WTC11 (cell line): ENCODE measurements at places on chromosomes 11 and 22. TPM values are rescaled to one million over a fixed set of nuclear protein-coding genes. Genes with fewer than 3 reads are reported as not detected.
A peak's percentile ranks its signal among the peaks of the same experiment; 100 is the strongest.

DNA sequence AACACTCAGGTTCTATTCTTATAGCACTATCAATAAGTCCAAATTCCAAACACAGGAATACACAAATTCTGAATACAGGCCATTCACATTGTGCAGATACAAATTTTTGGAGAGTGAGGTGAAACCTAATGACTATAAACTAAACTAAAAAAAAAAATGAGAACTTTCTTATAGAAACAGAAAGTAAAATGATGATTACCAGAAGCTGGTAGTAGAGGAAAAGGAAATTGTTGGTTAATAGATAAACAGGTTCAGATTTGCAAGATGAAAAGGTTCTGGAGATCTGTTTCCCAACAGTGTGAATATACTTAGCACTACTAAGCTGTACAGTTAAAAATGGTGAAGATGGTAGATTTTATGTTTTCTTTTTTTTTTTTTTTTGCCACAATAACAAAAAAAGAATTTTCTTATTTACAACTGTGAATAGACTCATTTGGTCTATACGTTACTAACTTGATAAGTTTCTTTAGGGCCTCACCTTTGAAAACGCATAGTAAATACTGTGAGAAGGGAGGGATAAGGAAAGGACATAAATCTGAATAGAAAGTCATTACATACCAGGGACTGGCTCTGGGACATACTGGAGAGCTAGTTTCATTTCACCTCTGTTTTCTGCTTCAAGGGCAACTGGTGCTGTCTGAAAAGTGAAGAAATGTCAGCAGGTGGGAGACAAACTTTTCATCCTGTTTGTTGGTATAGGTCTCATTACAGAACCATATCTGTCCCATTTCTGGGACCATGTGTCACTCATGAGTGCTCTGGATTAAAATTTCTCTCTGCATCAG, 14.2 kb upstream of the CCDC89 start:
- no peaks in the 10 kb centered on the region for H3K27me3 ChIP-seq
- H3K4me1 ChIP-seq, result peaks cover 13% of the 10 kb centered on the region
- H3K4me3 ChIP-seq, result no peak overlapping the region
- H3K27ac ChIP-seq, result no peak overlapping the region

Gene WT1
- 0.09 to 0.16 TPM in 2 of 3 replicates, not detected in the other for total RNA-seq

DNA sequence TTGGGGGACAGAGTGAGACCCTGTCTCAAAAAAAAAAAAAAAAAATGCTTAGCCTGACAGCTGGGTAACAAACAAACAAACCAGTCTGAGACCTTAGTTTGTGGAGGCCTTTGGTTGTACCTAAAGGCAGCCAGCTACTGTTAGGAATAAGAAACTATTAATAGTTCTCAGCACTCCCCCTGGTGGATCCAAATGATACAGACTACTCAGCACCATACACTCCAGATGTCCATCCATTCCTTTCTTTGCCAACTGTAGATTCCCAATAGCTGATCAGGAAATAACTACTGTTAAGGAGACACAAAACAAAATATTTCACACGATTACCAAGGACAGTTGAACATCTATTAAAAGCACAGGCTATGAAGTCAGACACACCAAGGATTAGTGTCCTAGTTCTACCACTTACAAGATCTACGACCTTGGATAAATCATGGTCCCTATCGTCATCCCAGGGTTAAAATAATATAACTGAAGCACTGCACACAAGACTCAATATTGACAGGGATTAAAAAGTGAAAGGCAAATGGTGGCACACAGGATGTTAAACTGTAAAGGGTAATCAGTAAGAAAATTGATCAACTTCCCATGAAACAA, 17.2 kb downstream of the CLDN25 start:
- H3K4me3 ChIP-seq, result no peak overlapping the region
- no peak for DNase-seq
- no peaks in the 10 kb centered on the region for H3K4me1 ChIP-seq
- H3K27me3 ChIP-seq, result no peaks in the 10 kb centered on the region

GRCh38 chr11:131481971-131482370, 111.6 kb downstream of the NTM start:
- no peaks in the 10 kb centered on the region for H3K36me3 ChIP-seq
- H3K27me3 ChIP-seq, result peaks cover 6% of the 10 kb centered on the region
- H3K4me3 ChIP-seq, result no peak overlapping the region
- peaks cover 14% of the 10 kb centered on the region for H3K4me1 ChIP-seq

Gene NXF1
- total RNA-seq, result 43.2 to 44.7 TPM (median 44.3 TPM) in 3 replicates

Gene C11orf86
- total RNA-seq, result 0.44 to 0.87 TPM (median 0.68 TPM) in 3 replicates

GRCh38 chr11:116853461-116854073, 16.1 kb upstream of the APOA1 start:
- no peak overlapping the region for H3K4me3 ChIP-seq
- no peaks in the 10 kb centered on the region; the same call in 1 of the 2 replicates for H3K27me3 ChIP-seq
- no peaks in the 10 kb centered on the region for H3K4me1 ChIP-seq
- no peak overlapping the region for H3K27ac ChIP-seq
- H3K36me3 ChIP-seq, result peaks cover 21% of the 10 kb centered on the region

GRCh38 chr11:58028687-58029411, 1.9 kb upstream of the OR6Q1 start:
- H3K4me3 ChIP-seq, result no peak overlapping the region
- peaks cover 3% of the 10 kb centered on the region; the same call in 1 of the 2 replicates for H3K27me3 ChIP-seq
- H3K27ac ChIP-seq, result no peak overlapping the region
- H3K36me3 ChIP-seq, result no peaks in the 10 kb centered on the region
- no peak for DNase-seq

DNA sequence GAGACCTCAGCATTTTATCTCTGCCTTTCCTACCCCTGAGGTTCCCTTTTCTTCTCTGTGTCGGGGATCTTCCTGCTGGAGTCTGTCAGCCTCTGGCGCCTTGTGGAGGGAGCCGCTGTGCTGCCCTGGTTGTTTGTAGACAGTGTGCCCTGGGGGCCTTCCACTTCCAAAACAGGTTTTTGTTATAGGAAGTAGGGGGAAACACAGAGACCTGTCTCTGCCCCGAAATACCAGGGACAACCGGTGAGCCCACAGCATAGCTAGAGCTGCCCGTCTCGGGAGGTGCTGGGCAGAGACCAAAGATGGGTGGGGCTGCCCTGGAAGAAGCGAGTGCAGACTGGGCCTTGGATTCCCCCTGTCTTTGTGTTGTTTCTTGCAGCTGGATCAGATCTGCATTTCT, 8.0 kb downstream of the NCAPH2 start:
- no peak overlapping the region for H3K27ac ChIP-seq
- no peaks in the 10 kb centered on the region for H3K4me1 ChIP-seq
- no peaks in the 10 kb centered on the region for H3K27me3 ChIP-seq
- H3K36me3 ChIP-seq, result peaks cover 15% of the 10 kb centered on the region

Gene MAPK8IP2
- 1.8 to 4.9 TPM (median 1.9 TPM) in 3 replicates for total RNA-seq

GRCh38 chr11:44709281-44709562, 17.5 kb upstream of the TSPAN18 start:
- no peak overlapping the region for H3K27ac ChIP-seq
- H3K36me3 ChIP-seq, result no peaks in the 10 kb centered on the region
- peaks cover 39% of the 10 kb centered on the region for H3K4me1 ChIP-seq
- H3K4me3 ChIP-seq, result no peak overlapping the region
- DNase-seq, result no peak

Gene MOGAT2
- 0.09 to 0.11 TPM in 2 of 3 replicates, not detected in the other for total RNA-seq

DNA sequence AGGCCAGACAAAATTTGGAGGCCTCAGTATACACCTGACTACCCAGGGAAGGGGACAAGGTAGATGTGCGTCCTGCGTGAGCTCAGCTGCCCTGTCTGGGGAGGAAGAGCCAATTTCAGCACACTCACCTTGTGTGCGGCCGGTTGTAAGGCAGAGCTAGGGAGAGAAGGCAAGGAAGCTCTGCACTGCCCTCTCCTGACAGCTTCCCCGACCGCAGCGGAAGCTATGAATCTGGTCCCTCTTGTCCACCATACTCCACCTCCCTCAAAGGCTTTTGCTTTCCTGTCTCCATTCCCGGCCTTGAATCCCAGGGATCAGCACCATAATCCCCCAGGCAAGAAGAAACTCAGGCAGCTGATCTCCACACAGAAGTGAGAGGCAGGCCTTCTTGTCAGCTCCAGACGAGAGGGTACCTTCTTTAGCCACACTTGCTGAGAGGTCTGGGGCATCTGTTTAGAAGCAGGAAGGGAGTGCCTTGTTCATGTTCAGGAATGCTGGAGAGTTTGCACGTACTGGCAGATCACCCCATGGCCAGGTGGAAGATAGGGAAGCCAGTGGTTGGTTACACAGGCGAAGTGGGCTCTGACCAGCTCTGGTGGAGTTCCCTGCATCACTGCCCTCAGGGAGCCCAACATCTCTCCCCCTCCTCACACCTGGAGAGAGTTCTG, 62.5 kb downstream of the FEZ1 start:
- no peaks in the 10 kb centered on the region for H3K27me3 ChIP-seq
- DNase-seq, result peak; percentile 77
- H3K36me3 ChIP-seq, result no peaks in the 10 kb centered on the region
- H3K27ac ChIP-seq, result 0 out of 2 replicates have a peak overlapping the region, but pooled peaks have one; percentile 51
- no peak overlapping the region for H3K4me3 ChIP-seq
- peaks cover 39% of the 10 kb centered on the region for H3K4me1 ChIP-seq

DNA sequence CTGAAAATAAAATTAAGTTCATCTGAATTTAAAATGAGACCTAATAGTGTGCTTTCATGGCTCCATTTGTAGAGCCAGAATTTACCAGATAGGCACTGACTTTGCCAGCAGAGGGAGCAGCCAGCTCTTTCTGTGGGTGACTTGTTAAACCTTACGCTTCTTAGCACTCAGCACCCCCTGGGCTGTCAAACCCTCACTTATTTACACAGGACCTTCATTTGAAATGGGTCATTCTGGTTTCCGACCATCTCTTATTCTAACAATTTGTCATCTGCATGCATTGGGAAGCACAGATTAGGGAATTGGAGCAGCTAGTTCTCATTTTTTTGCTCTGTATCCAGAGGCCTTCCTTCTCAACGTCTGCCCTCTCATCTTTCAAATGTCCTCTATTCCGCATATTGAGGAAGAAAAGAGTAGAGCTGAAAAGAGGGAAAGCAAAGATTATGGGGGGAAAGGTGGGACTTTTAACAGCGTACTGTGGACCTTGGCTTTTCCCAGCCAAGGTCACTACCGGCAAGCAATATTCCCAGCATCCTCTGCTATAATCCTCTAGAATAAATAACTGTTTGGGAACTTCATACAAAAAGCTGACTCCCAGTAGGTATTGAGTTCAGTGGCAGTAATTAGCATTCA, 3.1 kb downstream of the ASRGL1 start:
- H3K36me3 ChIP-seq, result peaks cover 13% of the 10 kb centered on the region
- H3K27me3 ChIP-seq, result peaks cover 25% of the 10 kb centered on the region
- peaks cover 26% of the 10 kb centered on the region for H3K4me1 ChIP-seq
- no peak overlapping the region for H3K27ac ChIP-seq
- no peak overlapping the region for H3K4me3 ChIP-seq

DNA sequence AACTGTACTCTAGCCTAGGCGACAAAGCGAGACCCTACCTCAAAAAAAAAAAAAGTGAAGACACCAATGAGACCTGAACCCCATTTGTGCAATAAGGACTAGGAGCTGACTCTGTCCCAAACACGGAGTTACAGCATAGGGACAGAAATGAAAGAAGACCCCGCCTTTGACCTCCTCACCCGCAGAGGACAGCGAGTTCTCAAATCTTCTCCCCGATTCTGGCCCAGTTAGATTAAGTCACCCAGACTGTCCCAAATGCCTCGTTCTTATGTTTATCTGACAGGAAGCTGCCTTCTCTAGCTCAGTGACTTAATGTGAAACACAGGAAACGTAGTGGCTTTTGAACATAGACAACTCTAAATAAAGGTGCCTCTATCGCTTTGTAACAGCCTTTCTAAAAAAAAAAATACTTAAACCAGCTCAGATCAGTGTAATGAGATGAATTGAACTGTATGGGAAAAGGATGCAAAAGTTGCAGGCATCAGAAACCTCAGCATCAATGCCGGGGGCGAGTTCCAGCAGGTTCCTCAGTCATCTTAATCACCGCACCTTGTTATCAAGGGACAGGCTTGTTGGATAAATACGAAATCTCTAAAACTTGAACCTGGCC, 10.6 kb downstream of the MYH9 start:
- H3K27ac ChIP-seq, result peak overlapping the region; percentile 56; the same call in 1 of the 2 replicates
- H3K4me3 ChIP-seq, result no peak overlapping the region
- H3K4me1 ChIP-seq, result peaks cover 79% of the 10 kb centered on the region
- no peak for DNase-seq
